ENCODE measurements at places on chromosomes 12 and 14. TPM values are rescaled to one million over a fixed set of nuclear protein-coding genes. Genes with fewer than 3 reads are reported as not detected.
A peak's percentile ranks its signal among the peaks of the same experiment; 100 is the strongest.

DNA sequence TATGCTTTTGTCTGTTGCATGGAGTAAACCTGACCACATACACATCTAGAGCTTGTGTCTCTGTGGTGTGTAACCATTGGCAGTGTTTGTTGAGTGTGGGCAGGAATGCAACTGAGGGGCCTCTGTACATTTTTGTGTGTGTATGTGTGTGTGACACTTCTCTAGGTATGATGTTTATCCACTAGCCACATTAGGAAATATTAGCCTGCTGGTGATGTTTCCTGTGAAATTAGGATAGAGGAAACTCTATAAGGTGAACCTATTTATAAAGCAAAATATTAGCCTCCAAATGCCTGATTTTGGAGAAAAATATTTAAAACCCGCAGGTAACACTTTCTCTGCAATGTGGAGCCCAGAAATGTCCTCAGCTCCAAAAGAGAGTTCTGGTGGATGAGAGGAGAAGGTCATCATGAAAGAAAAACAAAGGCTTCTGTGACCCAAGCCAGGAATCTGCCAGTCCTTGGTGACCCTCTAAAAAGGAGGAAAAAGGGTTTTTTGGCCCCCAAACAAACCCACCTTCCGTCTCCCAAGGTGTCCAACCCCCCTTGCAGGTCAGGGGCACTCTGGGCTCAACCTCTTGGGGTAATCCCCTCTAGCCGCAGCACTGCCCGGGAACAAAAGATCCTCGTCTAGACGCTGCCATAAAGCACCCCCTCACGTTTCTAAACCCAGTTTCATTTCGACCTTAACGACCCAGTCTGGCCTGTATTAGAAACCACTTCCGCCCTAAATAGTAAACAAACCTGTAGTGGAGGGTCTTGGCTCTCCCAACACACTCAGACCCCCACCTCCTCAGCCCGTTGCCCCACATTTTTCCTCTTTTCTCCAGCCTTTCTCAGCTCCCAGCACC is 3.1 kb upstream of the HOTAIR start:
- DNase-seq: no peak

SELPLG gene
- total RNA-seq: 4.4 TPM

GRCh38 chr14:102220031-102220430 is 80.3 kb downstream of the WDR20 start:
- DNase-seq: no peak

CELA1 gene
- not detected for total RNA-seq

DNA sequence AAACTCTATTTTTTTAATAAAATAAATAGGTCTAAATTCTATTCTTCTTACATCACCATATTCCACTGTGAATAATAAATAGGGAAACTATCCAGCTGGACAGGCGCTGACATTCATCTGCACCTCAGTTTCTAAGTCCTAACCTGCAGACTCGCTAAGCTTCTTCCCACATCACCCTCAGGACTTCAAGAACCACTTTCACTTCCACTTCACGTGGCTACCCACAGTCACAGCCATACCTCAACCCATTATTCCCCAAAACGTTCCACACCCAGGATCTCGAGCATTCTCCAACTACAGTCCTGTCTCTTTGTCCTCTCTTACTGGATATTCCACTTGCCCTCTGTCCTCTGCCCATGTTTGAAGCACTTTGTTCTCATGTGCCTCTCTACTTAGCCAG is 71.1 kb downstream of the C2CD5 start:
- no peak for DNase-seq

IRAK3 gene
- total RNA-seq: 3.6 TPM

DNA sequence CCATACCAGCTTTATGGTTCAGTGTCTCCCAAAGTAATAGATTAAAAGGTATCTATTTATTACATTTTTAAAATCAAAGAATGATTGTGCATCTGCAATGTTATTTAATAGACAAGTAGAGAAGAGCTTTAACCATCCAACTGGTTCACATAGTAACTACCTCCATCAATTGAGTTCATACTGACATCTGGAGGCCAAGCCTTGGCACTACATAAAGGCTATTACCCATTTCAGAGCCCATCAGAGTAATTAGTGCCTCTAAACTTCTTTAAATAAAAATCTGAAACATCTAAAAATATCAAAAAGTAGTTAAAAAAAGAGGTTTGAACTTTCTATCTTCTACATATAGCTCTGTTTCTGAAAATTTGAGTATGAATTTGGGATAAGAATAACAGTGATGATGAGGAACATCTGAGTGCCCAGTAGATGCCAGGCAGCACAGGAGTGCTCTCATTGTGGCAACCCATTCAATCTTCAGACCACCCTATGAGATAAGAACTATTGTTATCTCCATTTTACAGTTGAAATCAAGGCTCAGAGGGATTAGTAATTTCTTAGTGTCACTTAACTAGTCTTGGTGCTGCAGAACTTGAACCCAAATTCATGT is 132.9 kb upstream of the DAAM1 start:
- DNase-seq: peak; percentile 37

GRCh38 chr12:126389220-126389841 is 1324.1 kb downstream of the AACS start:
- peak; percentile 21 for DNase-seq

GRCh38 chr12:69131077-69131476 is 108.3 kb upstream of the CPSF6 start:
- no peak for DNase-seq

DNA sequence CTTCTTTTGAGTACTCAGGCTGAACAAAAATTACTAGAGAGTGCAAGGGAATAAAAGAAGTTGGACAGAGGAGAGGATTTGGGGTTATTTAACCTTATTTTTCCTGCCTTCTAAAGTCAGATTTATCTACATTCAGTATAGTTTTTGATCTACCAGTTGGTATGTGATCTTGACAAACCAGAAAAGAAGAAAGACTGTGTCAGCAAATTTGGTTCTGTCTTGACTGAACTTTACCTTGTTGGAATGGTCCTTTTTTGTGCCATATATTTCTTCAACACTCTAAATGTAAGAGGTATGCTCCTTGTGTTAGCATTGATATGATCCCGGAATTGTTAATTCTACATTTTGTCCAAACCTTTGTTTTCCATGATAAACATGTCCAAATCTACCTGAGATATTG is 47.7 kb upstream of the ADAMTS20 start:
- no peak for DNase-seq

DNA sequence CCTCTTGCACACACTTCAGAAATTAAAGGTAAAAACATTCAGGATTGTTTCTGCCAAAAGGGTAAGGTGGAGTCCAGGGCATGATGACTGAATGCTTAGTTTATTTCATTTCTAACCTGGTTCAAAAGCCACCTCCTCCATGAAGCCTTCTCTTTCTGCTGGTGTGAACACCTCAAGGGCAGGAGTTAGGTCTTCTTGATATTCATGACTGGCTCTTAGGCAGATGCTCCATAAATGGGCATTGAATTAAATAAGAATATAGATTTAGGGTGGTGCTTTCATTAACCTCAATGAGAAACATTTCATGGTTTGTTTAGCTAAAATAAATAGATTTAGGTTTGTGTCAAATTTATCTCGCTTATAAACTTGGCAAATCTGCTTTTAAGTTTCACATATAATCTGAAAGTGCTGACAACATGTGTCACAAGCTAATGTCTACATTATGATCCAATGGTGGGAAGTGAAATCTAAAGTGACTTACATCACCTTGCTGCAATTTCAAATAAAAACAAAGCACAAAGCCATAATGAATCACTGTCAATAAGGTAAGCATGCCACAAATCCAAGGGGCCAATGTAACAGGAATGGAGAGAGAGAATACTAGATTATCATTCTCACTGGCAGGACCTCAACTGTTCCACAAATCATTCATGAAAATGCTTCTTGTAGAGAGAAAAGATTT is 72.7 kb upstream of the GRIP1 start:
- no peak for DNase-seq

DNA sequence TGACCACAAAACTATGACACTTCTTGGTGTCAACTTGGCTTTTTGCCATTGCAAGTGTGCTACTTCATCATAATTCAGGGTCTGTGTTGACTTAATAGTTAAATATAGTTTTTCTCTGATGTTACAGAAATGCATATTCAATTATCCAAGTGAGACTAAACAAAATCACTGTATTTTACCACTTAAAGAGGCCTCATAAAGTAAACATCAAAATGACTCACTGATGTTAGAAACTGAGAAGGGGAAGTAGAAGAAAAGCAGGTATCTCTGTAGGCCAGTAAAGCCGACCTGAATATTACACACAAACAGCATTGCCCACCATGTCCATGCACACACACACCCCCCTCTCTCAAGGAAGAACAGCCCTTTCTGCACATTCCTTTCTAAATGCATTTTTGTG is 55.4 kb downstream of the RPAP3 start:
- DNase-seq: no peak

DNA sequence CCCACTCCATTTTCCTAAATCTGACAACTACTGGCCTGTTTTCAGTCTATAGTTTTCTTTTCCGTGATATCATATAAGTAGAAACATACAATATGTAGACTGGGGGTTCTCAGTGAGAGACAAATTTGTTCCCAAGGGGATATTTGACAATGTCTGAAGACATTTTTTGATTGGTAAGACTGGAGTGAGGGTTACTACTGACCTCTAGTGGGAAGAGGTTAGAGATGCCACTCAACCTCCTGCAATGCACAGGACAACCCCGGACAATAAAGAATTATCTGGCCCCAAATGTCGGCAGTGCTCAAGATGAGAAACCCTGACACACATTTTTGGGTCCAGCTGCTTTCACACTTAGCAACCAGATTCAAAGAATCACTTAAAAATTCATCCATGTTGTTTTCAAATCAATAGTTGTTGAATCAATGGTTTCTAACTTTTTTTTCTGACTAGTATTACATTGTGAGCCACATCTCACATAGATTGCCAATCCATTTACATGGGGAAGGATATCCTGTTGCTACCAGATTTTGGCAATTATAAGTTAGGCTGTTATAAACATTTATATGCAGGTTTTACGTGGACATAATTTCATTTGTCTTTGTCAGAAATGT is 307.1 kb downstream of the RPL10L start:
- DNase-seq: no peak

DNA sequence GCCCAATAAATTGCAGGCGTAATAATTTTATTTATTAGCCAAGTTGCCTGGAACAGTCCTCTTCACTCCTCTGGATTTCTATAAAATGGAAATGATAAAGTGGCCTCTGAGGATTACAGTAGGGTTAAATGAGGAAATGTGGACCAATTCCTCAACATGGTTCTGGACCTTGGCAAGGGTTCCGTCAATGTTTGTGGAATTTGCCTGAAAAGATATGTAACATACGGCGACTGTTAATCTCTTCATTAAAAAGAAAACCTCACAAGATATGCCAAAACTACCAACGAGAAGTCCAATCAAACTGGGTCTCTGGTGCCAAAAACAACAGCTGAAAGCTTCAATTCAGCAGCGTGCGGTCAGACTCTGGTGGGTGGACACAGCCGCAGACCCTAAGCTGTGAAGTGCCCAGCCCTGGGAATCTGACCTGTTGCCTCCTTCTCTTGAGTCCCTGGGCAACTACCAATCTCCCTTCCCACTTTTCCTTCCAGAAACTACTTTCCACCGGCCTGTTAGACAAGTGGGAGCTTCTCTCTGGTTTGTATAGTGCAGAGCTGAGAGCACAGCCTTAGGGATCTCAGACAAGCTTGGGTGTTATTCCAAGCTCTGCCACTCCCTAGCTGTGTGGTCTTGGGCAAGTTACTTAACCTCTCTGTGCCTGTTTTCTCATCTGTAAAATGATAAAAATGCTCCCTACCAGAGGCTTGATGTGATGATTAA is 190.5 kb upstream of the GSC start:
- no peak for DNase-seq

DNA sequence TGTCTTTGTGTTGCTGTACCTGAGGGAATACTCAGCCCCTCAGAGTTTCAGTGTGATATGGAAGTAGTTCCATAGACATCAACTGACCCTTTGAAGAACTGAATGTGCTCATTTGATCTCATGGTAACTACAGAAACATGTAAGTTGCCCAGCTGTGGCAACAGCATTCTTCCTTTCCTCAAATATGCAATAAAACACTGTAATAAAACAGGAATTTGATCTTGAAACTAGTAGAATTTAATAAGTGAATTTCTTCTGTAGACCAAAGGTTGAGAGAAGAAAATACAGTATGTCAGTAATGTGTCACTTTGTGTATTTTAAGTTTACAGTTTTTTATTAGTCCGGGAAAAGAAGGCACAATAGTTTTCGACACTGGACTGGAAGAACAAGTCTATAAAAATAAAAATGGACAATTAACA is 31.9 kb downstream of the KCTD10 start:
- DNase-seq: no peak

DNA sequence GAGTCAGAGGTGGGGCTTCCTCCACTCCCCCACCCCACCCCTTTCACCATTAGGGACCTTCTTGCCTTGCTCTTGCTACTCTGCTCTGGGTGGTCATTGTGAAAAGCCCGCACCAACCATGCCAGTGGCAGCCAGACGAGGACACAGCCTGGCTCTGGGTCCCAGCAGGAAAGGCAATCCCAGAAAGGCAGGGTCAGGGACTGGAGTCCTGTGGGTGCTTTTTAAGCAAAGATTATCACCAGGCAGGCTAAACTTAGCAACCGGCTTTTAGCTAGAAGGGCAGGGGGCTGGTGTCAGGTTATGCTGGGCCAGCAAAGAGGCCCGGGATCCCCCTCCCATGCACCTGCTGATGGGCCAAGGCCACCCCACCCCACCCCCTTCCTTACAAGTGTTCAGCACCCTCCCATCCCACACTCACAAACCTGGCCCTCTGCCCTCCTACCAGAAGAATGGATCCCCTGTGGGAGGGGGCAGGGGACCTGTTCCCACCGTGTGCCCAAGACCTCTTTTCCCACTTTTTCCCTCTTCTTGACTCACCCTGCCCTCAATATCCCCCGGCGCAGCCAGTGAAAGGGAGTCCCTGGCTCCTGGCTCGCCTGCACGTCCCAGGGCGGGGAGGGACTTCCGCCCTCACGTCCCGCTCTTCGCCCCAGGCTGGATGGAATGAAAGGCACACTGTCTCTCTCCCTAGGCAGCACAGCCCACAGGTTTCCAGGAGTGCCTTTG is 1.2 kb upstream of the GAPDH start:
- peak; percentile 81 for DNase-seq

DNA sequence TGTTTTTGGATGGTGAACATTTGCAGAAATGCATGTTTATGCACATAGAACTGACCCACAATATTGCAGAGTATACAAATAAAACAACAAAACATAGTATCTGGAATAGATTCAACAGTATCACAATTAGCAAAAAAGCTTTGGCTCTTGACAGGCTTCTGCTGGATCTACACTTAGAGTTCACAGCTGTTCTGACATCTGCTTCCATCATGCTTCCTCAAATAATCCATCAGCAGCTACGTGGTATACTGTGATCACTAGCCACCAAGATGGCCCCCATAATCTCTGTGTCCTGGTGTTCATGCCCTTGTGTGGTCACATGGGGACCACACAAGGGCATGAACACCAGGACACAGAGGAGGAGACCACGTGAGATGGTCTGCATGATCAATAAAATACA is 166.6 kb upstream of the CCDC198 start:
- no peak for DNase-seq

DNA sequence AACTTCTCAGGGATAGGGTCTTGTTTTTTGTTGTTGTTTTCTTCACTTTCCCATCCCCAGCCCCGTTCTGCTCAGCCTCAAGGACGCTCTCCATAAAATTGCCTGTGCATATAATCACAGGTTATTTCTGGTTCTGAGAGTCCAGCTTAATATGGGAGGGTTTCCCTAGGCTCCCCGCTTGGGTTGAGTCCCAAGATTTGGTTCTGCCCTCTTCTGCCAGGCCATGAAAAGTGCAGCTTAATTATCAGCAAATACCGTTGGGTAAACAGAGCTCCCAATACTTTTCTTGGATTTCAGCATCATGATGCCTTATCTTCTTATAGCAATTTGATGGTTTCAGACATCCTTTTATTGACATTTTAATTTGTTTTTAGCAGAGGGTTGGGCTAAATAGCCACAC is 75.6 kb downstream of the GRIN2B start:
- DNase-seq: no peak

LBHD2 gene
- total RNA-seq: not detected

- no peak for DNase-seq
Observed at GRCh38 chr14:46940611-46941010, 289.0 kb upstream of the RPL10L start.
